ENCODE measurements at places on chromosomes 7 and 10.

DNA sequence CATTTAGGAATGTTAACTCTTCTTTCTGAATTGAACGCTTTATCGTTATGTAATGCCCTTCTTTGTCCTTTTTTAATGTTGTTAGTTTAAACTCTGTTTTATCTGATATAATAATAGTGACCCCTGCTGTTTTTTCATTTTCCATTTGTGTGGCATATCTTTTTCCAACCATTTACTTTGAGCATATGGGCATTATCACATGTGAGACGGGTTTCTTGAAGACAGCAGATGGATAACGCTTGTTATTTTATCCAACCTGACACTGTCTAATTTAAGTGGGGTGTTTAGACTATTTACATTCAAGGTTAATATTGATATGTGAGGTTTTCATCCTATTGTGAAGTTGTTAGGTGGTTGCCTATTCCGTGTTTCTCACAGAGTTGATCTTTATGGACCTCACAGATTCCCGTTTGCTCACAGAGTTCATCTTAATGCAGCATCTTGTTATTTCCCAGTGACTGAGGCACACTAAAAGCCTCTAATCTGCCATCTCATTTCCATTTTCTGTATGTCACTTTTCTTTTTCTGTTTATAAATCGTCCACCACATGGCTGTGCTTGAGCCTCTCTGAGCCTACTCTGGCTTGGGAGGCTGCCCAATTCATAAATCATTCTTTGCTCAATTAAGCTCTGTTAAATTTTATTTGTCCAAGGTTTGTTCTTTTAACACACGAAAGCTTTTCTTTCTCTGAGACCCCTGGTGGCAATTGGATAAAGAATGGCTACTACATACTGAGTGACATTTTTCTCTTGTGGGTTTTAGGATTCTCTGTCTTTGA is 286.2 kb downstream of the HTR7 start:
- no peak for DNase-seq

DNA sequence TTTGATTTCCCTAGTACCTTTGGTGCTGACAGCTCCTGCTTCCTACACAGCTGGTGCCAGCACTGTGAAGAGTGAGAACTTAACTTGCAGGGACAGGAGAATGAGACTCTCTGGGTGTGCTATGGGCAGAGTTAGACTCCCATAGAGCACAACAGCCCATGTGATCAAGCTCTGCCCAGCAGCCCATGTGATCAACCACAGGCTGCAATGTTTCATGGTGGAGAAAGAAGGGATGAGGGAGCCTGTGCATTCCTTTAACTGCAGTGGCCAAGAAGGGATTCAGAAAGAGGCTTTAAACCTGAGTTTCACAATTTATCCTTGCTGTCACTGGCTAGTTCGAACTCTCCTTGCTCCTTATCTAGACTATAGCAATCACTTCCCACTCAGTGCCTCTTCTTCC is 10.0 kb upstream of the MEST start:
- no peak for DNase-seq

GRCh38 chr7:130982160-130982638 is 248.2 kb upstream of the KLF14 start:
- peak; percentile 75 for DNase-seq

DNA sequence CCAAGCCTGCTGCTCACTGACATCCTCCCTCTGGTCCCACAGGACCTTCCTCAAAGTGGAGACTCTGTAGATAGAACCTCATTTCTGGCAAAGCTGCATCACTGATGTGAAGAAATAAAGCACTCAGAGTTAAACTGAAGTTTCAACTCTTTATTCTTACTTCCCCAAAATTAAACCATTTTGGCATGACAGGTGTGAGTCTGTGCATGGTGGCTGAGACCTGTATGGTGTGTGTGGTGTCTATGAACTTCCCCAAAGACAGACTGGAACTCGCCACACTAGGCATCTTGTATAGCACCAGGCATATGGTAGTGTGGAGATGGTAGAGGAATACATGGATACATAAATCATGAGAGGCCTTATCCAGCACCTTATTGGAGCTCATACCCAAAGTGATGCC is 6.6 kb upstream of the WDFY4 start:
- no peak for DNase-seq

GRCh38 chr7:92762851-92763250 is 73.5 kb downstream of the CDK6 start:
- DNase-seq: no peak

- DNase-seq: no peak
Observed at GRCh38 chr7:106125417-106125816, 13.3 kb upstream of the SYPL1 start.

GRCh38 chr7:148973256-148973655 is 55.0 kb downstream of the PDIA4 start:
- no peak for DNase-seq

DNA sequence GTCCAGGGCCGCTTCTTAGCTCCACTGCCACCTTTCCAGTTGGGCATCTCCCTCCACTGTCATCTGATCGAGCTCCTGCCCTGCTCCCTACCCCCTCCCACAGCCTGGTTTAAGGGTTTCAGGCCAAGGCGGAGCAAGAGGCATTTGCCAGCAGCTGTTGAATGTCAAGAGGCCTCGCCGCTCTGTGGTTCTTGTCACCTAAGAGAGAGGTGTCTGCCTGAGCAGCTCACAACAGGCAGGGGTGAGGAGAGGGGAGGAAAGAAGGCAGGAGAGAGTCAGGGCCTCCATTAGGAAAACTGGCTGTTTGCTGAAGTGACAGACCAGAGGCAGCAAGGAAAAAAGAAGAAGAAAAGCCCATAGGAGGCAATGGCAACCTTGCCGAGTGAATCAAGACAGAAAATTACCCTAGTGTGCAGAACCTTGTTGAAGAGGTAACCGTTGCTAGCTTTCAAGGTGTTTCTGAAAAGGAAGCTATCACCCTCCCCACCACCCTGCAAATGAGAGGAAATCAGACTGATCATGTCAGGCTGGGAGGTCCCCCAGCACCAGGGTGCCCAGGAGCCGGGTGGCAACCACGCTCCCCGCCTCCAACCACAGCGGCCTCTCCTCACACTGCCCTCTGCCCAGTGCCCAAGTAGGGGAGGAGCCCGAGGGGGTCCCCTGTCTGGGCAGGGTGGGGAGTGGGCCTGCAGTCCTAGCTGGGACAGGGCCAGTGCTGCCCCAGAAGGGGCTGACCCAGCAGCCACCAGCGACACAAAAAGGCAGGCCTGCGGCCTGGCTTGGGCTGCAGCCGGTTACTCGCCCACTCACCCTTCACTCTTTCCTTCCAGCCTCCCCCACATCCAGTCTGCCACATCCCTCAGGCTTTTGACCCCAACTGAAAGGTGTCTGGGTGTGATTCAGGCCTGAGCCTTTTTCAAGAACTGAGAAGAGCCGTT is 7.1 kb downstream of the GATA3 start:
- DNase-seq: peak; percentile 76

- DNase-seq: no peak
Observed at GRCh38 chr7:921071-921461, 33.4 kb downstream of the ADAP1 start.

- DNase-seq: no peak
Observed at GRCh38 chr10:95122736-95123135, 53.4 kb upstream of the CYP2C8 start.

DNA sequence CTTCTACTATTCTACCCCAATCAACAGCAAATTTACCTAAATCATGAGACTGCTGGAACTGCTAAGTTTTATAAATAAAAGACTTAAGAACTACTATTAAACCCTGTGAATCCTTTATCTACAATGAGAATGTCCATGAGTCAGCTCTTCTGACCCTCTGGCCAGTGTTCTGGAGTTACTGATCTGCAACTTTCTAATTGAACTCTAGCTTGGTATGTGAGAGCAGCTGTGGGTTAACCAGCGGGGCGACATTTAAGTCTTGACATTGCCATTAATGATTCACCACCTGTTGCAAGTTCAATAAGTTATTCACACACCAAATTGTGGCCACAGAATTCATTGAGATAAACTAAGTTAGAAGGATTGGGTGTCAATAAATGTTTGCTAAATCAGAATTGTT is 359.8 kb downstream of the PCDH15 start:
- no peak for DNase-seq

- DNase-seq: no peak
Observed at GRCh38 chr7:120064565-120064964, 208.4 kb upstream of the KCND2 start.
